ENCODE measurements at places on chromosomes 5 and 9.

- DNase-seq, result no peak
These were observed 188.5 kb upstream of the SNX2 start for GRCh38 chr5:122586351-122586750.

DNA sequence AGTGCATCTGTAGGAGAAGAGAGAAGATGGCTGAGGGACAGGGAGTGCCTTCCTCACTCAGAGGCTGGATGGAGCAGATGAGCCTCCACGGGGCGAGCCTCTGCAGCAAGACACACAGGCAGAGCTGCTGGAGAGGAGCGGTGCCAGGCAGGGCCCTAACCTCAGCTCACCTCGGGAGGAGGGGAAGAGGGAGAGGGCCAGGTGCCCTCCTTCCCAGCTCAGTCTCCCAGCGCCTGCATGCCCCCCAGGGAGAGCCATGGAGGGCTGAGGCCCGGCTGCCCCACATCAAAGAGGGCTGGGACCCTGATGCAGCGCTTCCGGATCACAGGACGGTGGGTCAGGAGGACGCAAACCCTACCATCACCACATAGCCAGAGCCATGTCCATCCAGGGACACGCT lies 13.6 kb upstream of the SPATA31E1 start:
- no peak for DNase-seq

DNA sequence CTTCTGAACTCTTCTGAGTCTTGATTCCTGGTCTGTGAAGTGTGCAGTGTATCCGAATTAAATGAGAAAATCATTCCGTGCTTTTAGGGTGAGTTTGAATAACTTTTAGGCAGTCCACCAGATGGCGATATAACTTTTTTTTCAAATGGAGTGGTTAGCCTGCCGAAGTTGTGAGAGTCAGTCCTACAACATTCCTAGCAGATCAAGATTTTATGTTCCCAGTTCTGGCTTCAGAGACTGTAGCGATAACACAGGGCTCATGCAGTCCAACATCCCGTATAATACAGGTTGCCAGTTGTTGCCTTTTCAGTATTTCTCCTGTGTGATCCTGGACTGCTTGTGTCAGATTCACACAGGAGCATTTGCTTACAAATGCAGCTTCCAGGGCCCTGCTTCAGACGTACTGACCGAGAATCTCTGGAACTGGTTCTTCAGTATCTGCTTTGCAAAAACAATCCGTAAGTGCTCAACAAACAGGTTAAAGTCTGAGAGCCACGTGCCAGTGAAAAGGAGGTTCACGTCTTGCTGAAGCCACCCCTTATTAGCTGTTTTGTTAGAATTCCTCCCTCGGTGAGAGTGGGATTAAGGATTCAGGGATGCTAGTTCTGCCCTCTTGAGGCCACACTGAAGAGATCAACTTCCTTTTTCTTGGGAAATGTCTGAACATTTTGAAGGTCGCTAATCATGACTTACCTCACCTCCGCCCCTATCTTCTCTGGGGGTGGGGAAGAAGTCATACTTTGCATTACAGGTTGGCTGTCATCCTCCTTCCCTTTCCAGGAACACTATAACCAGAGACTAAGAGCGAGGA lies 22.8 kb downstream of the SMIM3 start:
- DNase-seq, result no peak

GRCh38 chr9:77988630-77989029 lies 43.0 kb downstream of the GNAQ start:
- no peak for DNase-seq

GRCh38 chr9:34253460-34253837 lies 74.6 kb downstream of the UBAP1 start:
- peak; percentile 30 for DNase-seq

- DNase-seq, result no peak
These were observed 50.2 kb upstream of the ACTBL2 start for GRCh38 chr5:57532513-57533497.

GRCh38 chr9:97475059-97475458 lies 26.4 kb upstream of the TMOD1 start:
- DNase-seq, result no peak

DNA sequence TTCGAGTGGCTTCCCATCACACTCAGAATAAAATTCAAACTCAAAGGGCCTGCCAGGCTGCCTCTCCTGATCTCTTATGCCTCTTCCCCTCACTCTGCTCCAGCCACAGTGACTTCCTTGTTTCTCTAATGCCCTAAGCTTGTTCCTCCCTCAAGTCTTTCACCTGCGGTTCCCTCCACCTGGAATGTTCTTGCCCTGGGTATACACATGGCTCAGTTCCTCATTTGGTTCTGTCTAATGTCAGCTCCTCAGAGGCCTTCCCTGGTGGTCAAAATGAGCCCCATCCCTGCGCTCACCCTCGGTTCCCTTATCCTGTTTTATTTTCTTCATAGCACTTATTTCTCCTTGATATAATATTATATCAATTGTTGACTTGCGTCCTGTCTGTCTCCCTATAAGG lies 12.7 kb upstream of the CYSTM1 start:
- DNase-seq, result no peak

DNA sequence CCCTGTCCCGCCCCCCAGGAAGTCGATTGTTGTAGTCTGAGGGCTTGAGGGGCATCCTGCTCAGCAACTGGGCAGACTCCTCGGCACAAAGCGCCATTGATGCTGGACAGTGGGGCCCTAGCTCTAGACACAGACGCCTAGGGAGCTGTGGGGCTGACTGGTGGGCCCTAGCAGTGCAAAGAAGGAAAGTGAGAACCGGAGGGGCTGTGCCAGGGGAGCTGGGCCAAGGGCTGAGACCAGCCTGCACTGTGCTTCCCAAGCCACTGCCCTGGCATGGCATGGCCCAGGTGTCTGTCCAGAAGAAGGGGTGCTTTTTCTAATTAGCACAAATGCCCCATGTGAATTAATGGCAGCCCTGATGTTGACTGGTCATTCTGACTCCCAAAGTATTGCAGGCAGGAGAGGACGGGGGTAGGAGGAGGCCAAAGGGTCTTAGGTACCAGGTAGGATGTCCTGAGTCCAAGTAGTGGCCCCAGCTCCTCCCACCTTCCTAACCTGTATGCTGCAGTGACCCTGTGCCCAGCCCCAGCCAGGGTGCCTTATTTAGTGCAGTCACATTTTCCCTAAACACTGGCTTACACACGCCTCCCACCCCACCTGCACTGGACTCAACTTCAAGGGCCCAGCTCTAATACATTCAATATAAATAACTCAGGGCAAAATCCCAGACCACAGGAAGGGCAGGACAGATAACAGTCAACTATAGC lies 15.9 kb downstream of the TCF7 start:
- no peak for DNase-seq

- no peak for DNase-seq
These were observed 1945.9 kb upstream of the NUDT12 start for GRCh38 chr5:105508519-105508918.

- DNase-seq, result no peak
These were observed 13.6 kb downstream of the NIPAL4 start for GRCh38 chr5:157473383-157474320.

GRCh38 chr5:96572864-96573512 lies 89.2 kb upstream of the CAST start:
- peak; percentile 83 for DNase-seq

DNA sequence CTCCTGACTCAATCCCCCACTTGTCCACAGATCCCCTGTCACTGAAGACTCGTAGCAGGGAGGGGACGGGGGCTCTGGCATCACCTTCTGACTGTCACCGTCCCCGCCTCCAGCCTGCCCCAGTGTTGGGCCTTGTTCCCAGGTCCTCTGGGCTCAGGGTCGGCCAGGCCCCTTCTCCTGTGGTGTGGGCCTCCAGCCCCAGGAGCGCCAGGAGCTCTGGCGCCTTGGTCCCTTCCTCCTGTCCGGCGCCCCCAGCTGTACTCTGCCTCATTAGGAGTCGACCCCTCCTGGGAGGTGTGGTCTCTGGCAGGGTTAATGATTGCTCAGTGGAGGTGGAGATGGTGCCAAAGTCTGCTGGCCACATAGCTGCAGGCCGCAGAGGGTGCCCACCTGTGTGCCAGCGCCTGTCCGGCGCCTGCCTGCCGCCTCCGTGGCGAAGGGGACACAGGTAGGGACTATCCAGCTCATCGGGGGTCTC lies at the start of gene CDHR2:
CDHR2 (plus strand) TSS at position 376 of the 478 bp plus-strand sequence. CDS start 16,011 bp downstream, outside the sequence.
- no peak for DNase-seq

DNA sequence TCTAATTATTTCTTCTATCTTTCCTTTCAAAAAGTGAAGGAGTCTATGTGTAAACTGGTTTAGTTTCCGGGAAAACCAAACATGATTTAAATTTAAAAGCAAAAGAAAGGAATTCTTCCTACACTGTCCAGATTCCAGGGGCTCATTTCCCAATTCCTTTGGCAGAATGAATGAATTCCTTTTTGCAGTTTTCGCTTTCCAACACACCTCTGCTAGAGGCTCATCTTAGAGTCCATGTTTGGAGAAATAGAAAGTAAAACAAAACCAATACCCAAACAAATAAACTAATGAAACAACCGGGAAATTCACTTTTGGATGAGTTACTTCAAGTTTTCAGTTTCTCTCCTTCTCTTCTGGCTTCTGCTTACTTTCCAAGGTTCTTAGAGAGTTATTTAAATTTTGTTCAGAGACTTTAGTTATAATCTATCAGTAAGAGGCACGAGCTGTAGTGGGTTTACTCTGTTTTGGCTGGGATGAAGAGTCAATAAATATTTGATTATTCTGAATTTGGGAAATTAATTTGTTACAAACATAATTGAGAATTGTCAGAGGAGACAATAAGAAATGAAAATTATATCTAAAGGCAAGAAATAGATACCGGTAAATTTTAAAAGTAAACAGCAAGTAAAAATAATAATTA lies 365.0 kb upstream of the CDH9 start:
- no peak for DNase-seq

GRCh38 chr9:136764301-136764891 lies at the start of gene LCN15:
TSS of gene LCN15 (minus strand) at chr9:136764518. CDS start at chr9:136764488, 30 bp downstream.
- no peak for DNase-seq

- DNase-seq, result peak; percentile 57
These were observed 289.4 kb upstream of the DAB2 start for GRCh38 chr5:39714036-39714698.

- DNase-seq, result peak; percentile 14
These were observed 35.0 kb upstream of the DMRT1 start for GRCh38 chr9:806285-807156.

DNA sequence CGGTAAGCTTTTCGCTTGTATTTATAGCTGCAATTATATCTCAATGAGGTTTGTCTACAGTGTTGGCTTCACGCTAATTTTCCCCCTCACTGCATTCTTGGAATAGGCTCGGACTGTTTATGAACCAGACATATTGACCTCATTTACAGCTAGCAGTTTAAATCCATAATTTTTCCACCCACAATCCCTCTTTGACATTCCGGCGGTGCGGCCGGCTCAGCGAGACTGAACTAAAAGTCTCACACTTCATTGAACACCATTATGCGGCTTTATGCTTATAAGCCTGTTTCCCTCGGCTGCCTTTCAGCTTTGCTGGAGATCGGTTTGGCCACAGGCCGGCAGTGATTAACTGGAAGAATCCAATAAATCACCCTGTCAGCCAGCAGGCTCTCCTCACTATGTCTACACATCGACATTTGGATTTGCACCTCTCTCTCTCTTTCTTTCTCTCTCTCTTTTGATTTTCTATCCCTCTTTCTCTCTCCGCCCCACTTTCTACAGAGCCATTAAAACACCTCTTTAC lies 315.0 kb upstream of the TLE4 start:
- DNase-seq, result no peak

GRCh38 chr9:108270561-108270960 lies 585.2 kb downstream of the ACTL7B start:
- no peak for DNase-seq

- no peak for DNase-seq
These were observed 314.1 kb upstream of the PANK3 start for GRCh38 chr5:168893283-168893682.

DNA sequence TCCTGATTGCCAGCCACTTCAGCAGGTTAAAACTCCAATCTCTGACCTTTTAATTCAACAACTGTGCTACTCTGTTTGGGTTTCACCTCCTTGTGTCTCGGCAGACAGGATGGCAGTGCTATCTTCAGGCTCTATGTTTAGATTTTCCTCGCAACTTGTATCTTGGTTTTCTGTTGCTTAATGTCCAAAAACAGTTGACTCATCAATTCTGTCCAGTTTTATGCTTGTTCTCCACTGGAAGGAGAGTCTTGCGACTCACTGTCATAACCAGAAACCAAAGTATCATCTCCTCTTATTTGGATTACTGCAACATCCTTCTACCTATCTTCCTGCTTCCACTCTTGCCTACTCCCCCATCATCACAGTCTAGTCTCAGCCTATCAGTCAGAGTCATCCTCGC lies 130.9 kb upstream of the ADAMTS16 start:
- no peak for DNase-seq

- DNase-seq, result no peak
These were observed 7.7 kb upstream of the GCNT4 start for GRCh38 chr5:75059912-75060545.

- no peak for DNase-seq
These were observed 650 bp downstream of the MYORG start for GRCh38 chr9:34375901-34376595.

DNA sequence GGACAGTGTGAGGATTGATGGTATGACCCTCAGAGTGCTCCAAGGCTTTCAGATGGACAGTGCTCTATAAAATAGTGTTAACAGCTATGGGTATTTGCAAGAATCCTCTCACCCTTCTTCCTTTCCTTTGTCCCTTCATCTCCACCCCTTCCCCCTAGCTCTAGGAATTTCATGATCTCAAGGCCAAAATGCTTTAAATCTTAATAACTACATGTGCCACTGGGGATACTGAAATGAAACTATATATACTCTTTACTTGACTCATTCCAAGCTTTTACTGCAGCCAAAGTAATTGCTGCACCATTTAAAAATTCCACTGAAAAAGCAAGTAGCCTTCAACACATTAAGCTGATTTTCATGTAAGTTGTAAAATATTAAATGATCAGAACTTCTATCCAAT lies 361.6 kb upstream of the SLC30A5 start:
- no peak for DNase-seq
